LHCN-M2 (cell line): ENCODE measurements at places on chromosomes 3 and 15. TPM values are rescaled to one million over a fixed set of nuclear protein-coding genes. Genes with fewer than 3 reads are reported as not detected.

NMNAT3 gene
- not detected in 2 replicates for total RNA-seq

PLSCR2 gene
- not detected in 2 replicates for total RNA-seq

TMEM212 gene
- not detected in 2 replicates for total RNA-seq

EPHB3 gene
- total RNA-seq = 2.5 and 4.2 TPM in 2 replicates

PROK2 gene
- not detected in 2 replicates for total RNA-seq

GRCh38 chr3:154990543-154990942 lies 89.6 kb upstream of the MME start:
- DNase-seq = no peak

DNA sequence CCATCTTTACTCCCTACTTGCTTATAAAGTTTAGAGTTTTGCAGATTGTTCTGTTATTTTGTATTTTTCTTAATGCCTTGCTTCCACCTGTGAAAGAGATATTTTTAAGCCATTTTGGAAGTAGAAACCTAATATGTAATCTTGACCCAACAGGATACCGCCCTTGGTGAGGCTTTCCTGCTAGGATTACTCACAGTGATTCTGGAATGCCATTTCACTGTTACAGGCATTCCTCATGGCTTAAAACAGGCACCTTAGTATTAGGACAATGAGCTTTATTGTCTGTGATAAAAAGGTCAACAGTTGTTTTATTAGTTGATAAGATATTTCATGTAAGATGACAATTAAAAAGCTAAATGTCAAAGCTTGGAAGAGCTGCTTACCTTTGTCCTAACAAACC lies 58.2 kb downstream of the PHLDB2 start:
- peak; percentile 67 for DNase-seq

DNA sequence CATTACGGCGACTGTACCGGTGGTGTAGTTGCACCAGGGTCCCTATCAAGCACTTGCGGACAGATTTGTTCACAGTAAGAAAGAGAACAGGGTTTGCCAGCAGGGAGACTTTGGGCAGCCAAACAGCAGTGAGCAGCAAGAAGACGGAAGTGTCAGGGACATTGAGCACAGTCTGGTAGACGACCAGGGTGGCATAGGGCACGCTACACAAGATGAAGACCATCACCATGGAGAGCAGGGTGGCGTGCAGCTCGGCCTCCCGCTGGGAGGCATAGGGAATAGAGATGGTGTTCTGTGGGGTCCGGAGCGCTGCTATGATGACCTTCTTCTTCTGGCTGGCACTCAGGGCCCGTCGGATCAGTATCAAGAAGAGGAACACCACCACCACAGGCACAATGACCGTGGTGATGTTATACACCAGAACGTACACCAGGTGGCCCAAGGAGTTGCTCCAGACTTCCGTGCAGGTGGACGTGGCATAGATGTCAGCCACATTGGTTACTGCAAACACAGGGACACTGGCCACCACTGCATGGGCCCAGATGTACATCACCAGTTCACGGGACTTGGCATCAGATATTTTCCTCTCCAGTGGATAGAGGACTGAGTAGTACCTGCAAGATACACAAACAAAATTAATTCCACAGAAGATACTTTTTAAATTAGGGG lies 19.1 kb upstream of the FSIP1 start:
- DNase-seq = no peak
